Renal cortical epithelial cell (primary cell): ENCODE measurements at places on chromosomes 16 and 17. TPM values are rescaled to one million over a fixed set of nuclear protein-coding genes. Genes with fewer than 3 reads are reported as not detected.

GRCh38 chr17:75514919-75515495, 330 bp downstream of the CASKIN2 start:
- DNase-seq, result no peak

GRCh38 chr16:89048090-89048725, 45.4 kb upstream of the ACSF3 start:
- DNase-seq, result no peak

GRCh38 chr17:74141612-74142011, 61.9 kb upstream of the RPL38 start:
- no peak for DNase-seq

The PRSS27 gene
- total RNA-seq, result 0.85 and 1.7 TPM in 2 replicates

- DNase-seq, result peak; percentile 95
These were observed 24.3 kb downstream of the CDK12 start for GRCh38 chr17:39485555-39485954.

The HAPSTR1 gene
- 88.6 and 95.5 TPM in 2 replicates for total RNA-seq

DNA sequence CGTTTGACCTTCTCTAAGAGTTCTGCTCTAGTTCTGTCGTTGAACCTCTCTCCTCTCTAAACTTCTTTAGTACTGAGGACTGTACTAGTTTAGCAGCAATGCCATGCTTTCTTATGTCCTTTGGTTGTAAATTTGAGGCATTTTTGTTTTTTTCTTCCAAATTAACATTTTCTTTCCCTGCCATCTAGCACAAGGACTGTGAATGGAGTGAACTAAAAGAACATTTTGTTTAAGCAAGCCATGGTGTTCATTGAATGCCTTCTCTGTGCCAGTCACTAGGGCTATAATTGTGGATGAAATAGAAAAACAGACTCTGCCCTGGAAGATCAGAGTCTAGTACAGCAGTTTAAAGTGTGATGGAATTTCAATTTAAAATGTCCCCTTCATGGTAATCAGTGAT, 137.9 kb downstream of the FTO start:
- no peak for DNase-seq

DNA sequence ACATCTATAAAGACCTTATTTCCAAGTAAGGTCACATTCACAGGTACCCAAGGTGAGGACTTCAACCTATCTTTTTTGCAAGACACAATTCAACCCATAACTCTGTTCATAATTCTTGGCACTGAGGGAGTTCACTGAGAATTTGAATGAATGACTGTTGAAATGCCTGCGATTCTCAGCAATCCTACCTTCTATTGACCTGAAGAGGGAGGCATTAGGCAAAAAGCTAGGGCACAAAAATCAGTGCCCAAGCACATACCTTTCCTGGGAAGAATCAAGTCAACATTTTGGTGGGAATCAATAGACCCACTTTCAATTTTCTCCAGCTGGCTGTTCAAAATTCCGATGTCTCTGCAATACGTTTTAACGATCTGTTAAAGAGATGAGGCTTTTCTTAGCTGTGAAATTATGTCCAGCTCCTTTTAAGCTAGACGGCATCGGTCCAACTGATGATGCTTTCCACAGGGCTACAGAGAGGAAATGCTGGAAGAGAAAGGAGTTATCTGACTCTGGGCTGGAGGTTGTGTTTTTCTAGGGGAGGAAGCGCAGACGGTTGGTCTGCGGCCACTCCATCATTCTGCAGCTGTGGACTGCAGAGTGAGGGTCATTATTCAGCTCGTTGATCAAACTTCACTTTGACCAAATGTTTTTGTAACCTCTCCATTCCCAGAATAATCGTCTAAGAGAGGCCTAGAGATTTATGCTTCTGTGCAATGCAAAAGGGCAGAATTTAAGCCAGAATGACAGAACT, 25.2 kb downstream of the BCO1 start:
- no peak for DNase-seq

- no peak for DNase-seq
These were observed 58.5 kb downstream of the HS3ST3B1 start for GRCh38 chr17:14359163-14360020.

DNA sequence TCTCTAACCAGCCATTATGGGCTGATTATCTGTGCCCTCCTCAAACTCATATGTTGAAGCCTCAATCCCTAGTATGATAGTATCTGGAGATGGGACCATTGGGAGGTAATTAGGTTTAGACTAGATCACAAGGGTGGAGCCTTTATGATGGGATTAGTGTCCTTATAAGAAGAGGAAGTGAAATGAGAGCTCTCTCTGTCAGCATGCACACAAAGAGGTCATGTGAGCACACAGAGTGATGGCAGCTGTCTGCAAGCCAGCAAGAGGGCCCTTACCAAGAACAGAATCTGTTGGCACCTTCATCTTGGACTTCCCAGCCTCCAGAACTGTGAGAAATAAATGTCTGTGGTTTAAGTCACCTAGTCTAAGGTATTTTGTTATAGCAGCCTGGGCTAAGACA, 101.9 kb downstream of the PCTP start:
- DNase-seq, result no peak

DNA sequence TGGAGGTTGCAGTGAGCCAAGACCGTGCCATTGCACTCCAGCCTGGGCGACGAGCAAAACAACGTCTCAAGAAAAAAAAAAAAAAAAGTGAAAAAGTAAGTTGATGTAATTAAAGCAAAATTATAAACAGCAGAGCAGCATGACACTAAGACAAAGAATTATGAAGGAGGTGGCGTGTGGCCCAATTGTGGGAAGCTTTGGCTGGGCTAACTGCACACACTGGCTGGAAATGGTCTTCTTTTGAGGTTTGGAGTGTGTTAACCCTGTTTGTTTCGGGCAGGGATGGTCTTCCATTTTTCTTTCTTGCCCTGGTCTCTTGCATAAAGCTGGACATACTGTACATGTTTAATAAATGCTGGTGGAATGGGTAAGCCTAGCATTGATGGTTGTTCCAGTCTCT, 54.8 kb downstream of the RAP1GAP2 start:
- DNase-seq, result no peak

GRCh38 chr16:73420244-73420643, 372.3 kb upstream of the ZFHX3 start:
- DNase-seq, result no peak

GRCh38 chr17:65498816-65499215, 62.6 kb downstream of the AXIN2 start:
- DNase-seq, result no peak

- no peak for DNase-seq
These were observed 546.4 kb upstream of the EEF2KMT start for GRCh38 chr16:5643855-5644531.

The FA2H gene
- 0.20 and 1.7 TPM in 2 replicates for total RNA-seq
